ENCODE measurements at places on chromosomes 2 and 18.

GRCh38 chr18:55665506-55665905 lies 77.5 kb upstream of the TCF4 start:
- no peak for DNase-seq

- DNase-seq: no peak
Observed at GRCh38 chr2:229137639-229138038, 133.4 kb downstream of the PID1 start.

DNA sequence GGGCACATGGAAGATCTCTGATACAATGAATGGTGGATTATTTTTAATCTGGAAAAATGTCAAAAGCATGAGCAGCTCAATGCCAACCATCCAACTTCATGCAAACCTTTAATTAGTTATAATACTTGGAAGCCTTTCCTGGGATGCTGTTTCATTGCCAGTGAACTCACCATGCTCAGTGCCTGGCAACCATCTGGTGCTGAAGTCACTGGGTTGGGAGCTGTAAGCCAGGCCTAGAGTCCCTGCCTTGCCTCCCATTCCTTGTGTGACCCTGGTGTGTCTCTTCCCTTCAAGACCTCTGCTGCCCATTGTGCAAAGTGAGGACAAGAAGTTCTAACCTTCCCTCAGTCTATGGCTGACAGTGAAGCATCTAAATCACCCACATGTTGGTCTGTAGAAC lies 458.7 kb downstream of the RNF144A start:
- no peak for DNase-seq

DNA sequence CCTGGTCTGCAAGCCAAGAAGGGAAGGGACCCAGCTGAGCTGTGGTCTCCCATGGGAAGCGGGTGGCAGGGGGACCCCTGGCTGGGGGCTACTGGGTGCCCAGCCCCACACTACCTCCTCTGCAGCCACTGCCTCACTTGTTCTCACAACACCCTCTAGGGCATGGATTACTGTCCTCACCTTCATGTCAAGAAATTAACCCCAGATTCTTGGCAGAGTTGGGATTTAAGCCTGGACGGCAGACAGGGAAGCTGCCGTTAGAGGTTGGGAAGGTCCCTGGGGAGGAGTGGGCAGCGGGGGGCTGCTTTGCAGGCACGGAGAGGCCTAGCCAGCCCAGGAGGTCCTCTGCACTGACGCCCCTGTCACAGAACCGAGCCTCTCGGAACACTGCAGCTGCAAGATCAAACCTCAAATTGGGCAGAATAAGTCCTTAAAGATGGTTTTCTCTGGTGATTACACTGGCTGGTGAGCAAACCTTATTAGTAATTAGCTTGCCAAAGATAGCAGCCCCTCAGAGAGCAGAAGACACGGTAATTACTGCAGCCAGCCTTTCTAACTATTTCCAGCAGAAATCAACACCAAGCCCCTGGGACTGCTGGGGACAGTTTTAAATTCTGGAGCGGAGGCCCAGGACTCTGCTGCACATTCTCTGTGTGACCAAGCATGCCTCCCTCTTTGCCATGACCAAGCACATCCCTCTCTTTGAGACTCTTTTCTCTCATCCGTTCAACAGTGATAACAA lies 35.9 kb downstream of the KCNF1 start:
- no peak for DNase-seq

GRCh38 chr2:12177455-12178288 lies 431.2 kb downstream of the LPIN1 start:
- no peak for DNase-seq

DNA sequence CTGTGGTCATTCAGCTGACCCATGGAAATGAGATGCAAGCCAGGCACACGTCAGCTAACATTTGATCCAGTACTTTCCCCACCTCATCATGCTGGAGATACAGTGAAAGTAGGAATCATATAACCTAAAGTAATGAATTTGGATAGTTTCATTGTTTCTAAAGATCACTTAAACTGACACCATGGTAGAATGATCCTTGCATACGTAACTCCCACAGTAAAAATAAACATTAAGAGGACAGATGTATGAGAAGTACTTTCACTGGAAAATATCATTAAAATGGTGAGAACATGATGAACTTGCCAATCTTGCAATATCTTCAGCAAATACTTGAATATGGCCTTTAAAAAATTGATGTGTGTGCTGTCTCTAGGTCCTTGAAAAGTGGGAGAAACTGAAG lies 85.4 kb downstream of the MAIP1 start:
- DNase-seq: no peak

GRCh38 chr2:64412671-64413070 lies 41.3 kb upstream of the LGALSL start:
- no peak for DNase-seq

- DNase-seq: no peak
Observed at GRCh38 chr18:24497031-24497754, 36.8 kb downstream of the HRH4 start.

DNA sequence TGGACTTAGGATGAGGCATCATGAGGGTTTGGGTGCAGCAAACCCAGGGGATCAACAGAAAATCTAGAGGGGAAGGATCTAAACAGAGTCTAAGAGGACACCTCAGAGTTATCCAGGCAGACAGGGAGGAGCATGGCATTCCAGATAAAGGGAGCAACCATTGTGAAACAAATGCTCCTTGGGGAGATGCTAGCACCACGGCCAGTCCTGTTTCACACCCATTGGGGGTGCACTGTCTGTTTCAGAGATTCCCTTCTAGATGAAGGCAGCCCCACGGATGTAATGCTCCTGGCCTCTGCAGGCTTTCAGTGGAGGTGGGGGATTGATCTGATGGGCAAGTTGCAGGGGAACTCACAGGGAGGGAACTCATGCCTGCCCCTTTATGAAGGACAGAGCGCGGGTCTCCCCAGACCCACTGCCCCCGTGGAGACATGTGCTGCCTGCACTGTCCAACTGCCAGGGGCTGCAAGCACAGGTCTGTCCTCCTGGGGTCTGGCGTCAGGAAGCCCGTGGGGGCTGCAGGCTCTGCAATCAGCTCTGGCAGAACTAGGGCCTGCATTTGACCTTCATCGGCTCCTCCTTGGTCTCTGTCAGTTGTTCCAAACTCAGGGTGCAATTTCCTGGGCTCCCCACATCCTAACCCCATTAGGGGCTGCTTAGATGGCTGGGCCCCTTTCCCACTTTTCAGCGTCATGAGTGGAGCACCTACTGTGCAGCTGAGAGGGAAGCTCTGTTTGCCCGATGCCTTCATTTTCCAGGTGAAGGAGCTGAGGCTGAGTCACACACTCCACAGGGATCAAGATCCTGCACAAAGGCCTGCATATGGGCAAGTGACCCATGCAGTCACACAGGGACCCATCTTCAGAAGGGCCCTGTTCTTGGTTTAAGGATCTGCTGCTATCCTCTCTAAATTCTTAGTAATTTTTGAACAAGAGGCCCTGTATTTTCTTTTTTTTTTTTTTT lies 163.4 kb downstream of the ARL4C start:
- DNase-seq: no peak

DNA sequence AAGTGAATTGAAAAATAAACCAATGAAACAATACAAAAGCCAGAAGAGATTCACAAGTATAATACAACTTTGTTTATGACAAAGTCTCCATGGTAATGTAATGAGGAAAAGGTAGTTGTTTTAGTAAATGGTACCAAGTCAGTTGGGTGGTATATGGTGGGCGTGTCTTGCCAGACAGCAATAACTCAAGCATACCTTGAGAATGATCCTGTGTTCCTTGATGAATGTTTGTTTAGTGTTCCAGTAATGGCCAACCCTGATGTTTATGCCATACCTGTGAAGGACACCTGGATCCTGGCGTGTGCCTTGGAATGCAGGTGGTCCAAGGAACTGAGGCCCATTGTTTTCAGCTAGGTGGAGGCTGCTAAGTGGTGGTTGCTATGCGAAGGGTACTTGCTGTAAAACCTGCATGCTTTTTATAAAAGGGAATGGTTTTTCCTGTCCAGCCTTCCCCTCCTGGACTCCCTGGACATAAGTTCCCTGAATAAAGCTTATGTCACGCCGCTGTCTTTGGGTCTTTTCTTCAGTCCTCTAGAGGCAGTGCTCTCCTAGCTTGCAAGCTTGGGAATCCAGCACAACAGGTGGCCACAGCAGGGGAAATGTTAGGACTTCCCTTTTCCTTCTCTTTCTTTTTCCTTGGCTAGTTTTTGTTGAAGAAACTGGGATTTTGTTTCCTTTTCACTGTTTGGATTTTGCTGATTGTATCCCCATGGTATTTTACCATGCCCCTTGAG lies 54.7 kb downstream of the MTA3 start:
- DNase-seq: no peak

DNA sequence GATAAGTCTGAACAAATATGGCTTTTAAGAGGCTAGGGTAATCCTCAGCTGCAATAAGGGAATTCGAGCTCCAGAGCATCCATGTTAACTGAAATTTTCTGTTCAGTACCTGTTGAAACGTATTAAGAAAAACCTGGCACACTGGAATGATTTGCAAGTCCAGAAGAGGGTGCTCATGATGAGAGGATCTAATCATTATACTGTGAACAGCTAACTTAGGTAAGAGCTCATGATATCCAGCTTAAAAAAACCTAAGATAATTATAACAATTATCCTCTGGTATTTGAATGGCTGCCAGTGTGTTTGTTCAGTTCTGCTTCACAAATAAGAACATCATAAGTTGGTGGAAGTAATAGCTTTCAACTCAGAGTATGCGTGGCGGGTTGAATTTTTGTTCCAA lies 1118.3 kb upstream of the DDX18 start:
- no peak for DNase-seq

DNA sequence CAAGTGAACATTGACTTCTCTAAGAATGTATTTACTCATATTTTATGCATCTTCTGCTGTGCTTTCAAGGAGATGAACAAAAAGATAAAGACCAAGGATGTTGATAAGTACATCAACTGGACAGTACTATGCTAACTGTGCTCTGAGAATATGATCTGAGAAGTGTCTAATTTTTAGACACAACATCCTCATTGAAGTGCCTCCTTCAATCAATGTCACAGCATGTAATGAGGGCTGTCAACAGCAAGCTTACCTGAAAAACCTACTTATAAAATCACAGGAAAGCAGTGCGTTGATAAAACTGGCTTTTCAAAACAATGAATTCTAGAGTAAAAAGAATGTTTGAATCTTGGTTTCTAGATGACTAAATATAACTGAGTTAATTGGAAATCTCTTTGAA lies 452.9 kb upstream of the DSEL start:
- DNase-seq: no peak

DNA sequence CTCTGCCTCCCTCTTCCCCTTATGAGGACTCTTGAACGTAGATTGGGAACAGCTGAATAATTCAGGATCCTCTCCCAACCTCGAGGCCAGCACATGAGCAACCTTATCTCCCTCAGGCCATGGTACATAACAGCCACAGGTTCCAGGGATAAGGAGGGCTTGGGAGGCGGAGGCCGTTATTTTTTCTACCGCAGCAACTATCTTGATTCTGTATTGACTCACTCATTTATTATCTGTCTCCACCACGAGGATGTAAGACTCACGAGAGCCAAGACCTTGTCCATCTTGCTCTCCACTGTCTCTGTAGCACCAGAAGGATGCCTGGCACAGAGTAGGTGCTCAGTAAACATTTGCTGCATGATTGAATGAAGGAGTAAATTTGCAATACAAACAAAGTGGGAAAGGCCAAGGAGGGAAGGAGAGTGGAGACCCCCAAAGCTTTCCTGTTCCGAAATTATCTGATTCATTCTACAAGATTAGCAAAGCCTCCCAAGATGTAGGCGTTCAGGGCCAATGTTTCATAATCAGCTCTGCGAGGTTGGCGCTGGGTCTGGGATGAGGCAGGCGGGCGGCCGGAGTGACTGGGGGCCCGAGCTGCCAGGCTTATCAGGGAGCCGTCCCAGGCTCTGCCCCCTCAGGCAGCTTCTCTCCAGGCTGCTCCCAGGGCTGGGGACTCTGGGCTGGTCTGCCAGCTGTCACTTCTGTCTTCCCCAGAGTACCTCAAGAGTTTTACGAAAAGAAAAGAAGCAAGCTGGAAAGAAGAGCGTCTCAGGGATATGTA lies 31.6 kb downstream of the INPP5D start:
- DNase-seq: no peak

DNA sequence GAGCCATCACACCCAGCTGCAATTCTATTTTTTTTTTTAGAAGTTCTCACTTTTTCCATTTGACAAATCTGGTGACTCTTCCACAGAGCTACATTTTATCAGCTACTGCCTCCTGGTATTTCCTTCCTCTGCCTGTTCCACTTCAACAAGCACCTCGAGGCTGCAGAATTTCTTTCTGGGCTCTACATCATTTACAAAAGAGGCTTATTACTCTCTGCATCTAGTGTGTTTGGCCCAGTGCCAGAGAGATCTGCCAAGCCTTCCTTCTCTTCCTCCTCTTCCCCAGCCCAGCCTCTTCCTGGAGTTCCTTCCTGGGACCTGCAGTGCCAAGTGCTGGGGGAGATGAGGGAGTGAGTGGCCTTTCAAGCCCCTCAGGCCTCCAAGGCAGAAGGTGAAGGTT lies 119.6 kb upstream of the ITGA6 start:
- DNase-seq: no peak

- DNase-seq: no peak
Observed at GRCh38 chr2:222494104-222494739, 69.9 kb downstream of the SGPP2 start.

GRCh38 chr2:53445383-53446070 lies 322.1 kb upstream of the CHAC2 start:
- DNase-seq: peak; percentile 2

All from stimulated activated CD4-positive, alpha-beta T cell treated with anti-CD3 and anti-CD28 coated beads, Interleukin-12 subunit alpha, Interleukin-12 subunit beta, amount 100 ng/mL, for 48 hours (primary cell).